ENCODE measurements at places on chromosomes 6 and 20.

DNA sequence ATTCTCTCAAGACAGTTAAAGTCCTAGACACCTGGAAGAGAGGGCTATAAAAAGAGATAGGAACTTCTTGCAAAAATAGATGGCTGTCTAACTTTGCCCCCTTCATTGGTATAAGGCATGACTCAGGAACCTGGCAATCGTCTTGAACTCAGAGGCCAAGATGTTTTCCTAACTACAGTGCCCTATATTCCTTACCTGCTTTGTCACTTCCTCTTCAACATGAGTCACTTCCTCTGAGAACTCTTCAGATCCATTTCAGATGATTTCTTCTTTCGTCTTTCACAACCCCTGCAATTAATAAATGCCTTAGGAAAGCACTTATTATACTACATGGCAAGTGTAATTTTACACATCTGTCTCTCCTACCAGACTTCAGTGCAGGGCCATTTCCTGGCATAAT is 83.5 kb downstream of the HAO1 start:
- no peak for DNase-seq

DNA sequence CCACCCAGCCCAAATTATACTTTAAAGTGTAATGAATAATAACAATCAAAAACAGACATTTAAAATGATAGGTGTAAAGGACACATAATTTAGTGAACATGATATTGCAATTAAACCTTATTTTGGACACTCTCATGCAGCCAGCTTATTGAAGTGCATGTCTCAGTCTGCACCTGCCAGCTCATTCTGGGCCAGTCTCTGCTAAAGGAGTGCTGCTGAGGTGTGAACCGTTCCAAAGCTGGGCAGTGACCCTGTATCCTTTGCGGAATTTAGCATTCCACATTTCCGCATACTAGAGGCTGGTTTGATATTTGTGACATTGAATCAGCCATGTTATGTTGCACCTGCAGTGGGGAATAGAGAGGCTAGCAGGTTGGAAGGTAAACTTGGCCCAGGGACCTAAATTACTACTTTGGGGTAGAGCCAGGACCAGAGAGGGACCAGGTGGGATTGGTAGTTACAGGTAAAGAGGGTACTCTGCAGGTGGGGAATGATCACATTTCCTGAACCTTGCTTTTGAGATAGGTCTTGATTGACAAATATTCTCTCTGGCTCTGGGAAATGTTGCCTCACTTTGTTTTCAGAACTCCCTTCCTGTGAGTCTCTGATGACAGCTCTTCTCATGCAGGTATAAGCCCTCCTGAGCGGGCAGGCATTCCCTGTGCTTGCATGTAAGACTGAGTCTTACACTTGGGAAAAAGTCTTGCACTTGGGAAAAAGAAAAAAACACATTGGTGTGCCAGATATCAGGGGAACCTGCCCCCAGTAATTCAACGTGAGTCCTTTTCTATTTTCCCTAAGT is 26.2 kb downstream of the TULP4 start:
- DNase-seq, result no peak

- DNase-seq, result no peak
These were observed 73.7 kb downstream of the EDN1 start for GRCh38 chr6:12363651-12364381.

DNA sequence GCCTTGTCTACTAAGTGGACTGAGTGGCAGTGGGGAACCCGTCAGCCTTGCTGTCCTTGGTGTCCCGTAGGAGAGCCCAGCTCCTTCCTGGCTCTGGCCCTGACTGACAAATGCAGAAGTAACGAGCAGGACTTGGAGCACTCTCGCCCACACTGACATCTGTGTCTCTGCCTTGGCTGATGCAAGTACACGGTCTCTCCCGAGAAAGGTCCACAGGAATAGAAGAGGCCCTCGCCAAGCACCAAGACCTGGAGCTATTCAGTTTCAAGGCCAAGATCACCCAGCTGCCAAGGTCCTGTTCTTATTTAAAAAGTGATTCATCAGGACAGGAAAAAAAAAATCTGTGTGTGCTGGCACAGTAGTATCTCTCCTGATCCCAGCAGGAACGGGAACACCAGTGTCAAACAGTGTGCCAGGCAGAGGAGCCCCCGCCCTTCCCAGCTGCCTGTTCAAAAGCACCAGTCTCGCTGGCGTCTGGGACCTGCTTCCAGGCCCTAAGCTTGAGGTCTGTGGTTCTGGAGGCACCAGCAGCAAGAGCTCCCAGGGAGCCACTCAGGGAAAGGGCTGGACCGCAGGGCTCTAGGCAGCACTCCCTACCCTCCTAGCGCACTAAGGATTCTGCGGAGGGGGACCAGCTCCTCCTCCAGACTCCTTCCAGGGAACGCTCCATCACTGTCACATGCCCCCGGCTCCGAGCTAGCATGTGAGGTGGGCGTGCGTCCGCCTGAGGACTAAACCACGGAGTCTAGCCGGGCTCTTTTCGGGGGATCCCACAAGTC is 376.9 kb downstream of the RNGTT start:
- no peak for DNase-seq

- no peak for DNase-seq
These were observed 30.5 kb downstream of the SAYSD1 start for GRCh38 chr6:39084506-39084905.

- no peak for DNase-seq
These were observed 19.9 kb downstream of the ATXN1 start for GRCh38 chr6:16741112-16742016.

DNA sequence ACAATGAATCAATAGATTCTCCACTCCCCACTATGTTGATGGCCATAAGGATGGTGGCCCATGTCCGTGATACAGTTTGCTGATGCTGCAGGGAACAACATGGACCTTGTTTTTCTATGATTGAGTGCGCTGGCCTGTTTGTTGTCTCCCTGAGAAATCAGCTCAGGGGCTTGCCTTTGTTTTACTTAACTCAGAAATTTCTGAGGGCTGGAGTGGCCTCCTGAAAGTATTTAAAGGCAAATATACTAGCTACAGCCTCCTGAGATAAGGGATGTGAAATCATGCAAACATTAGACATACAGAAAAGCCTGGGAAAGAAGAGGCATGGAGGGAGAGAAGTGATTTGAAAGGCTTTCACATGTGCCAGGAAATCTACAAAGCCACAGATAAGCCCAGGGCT is 170.3 kb upstream of the FLRT3 start:
- no peak for DNase-seq

- no peak for DNase-seq
These were observed 24.3 kb upstream of the HLA-DRB5 start for GRCh38 chr6:32554116-32554965.

DNA sequence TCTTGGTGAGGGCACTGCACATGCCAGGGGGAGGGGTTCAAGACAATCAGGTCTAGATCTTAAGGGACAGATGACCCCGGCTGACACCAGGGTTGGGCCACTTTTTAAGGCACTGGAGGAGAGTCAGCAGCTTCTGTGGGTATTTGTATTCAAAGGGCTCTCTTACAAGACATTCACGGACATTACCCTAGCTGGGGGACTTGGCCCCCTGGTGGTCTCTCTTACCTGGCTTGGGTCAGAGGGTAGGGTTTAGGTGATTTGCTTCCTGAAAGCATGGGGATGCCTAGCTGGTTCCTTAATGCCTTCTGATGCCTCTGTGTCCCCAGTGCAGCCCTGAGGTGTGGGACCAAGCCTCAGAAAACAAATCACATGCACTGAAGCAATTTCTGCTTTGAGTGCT is 354.7 kb downstream of the CDC5L start:
- no peak for DNase-seq

DNA sequence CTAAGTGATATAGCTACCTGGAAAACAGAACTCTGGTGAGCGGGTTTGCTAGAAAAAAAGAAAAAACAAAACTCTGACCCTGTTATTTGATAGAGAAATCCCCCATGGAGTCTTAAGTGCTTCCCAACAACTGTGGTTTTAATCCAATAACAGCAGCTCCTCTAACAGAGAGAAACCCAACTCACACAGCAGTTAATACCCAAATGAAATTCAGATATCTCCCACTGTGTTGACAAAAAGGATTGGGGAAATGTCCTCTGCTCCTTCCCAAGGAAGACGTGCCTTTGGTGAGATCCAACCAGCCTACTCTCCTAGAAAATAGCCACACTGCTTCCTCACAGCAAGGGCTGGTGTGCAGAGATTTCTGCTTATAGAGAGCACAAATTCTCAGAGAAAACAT is 200.4 kb upstream of the FBXL4 start:
- no peak for DNase-seq

DNA sequence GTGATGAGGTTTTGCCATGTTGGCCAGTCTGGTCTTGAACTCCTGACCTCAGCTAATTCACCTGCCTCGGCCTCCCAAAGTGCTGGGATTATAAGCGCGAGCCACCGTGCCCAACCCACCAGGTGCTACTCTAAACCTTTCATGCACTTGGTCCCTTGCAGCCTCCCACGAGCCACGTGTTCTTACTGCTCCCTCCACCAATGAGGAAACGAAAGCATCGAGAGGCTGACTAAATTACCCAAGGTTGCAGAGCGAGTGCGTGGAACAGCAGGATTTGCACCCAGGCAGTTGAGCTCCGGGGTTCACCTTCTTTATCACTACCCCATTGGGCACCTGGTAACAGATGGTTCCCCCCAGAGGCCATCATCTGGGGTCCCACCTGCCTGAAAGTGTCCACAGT is 208.3 kb downstream of the LY86 start:
- no peak for DNase-seq

All from stimulated activated CD4-positive, alpha-beta T cell treated with anti-CD3 and anti-CD28 coated beads, Interleukin-15, amount 100 ng/mL, for 1 hour (primary cell).